ENCODE measurements at places on chromosomes 16 and 17. TPM values are rescaled to one million over a fixed set of nuclear protein-coding genes. Genes with fewer than 3 reads are reported as not detected.

USH1G gene
- not detected for polyA plus RNA-seq

CASKIN2 gene
- polyA plus RNA-seq: 7.8 TPM

PIPOX gene
- 154 TPM for polyA plus RNA-seq

KCNH6 gene
- polyA plus RNA-seq: 0.05 TPM

RAB26 gene
- 3.7 TPM for polyA plus RNA-seq

KIF18B gene
- 13.2 TPM for polyA plus RNA-seq

KRT25 gene
- polyA plus RNA-seq: not detected

SOX8 gene
- 0.28 TPM for polyA plus RNA-seq

DOC2A gene
- 1.4 TPM for polyA plus RNA-seq

ACAP1 gene
- polyA plus RNA-seq: 3.1 TPM

CBFA2T3 gene
- polyA plus RNA-seq: 0.05 TPM

Measured in HepG2 (cell line).